ENCODE measurements at places on chromosomes 3 and 15. TPM values are rescaled to one million over a fixed set of nuclear protein-coding genes. Genes with fewer than 3 reads are reported as not detected.
A peak's percentile ranks its signal among the peaks of the same experiment; 100 is the strongest.

SNTN gene
- total RNA-seq = not detected

C2CD4A gene
- total RNA-seq = 0.62 TPM

- no peak for DNase-seq
Measured at GRCh38 chr15:47439146-47440111, 277.9 kb upstream of the SEMA6D start.

DNA sequence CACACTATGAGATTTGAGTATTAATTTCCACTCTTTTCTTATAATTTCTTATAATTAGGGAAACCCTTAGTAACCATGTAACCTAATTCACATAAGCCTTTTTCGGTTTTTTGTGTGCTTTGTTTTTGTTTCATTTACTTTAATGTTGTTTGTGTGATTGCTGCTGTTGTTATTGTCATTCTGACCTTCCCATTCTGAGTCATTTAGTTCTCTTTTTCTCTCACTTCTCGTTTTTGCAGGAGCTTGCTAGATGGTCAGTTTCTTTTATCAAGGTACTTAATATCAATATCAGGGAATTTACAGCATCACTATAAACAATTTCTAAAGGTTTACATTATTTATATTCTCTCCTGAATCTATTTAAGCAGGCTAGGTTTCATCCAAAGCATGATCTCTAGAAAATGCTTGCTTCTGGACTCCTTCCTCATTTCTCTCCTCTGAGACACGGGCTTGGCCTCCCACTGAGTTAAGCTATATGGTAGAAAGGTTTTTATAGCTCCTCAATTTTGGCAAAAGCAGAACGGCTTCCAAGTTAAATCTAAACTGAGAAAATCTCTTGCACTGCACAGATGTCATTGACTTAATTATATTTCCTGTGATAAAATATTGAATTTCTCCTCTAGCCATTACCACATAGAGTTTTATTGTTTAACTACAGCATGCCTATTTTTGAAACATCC is 534.2 kb downstream of the NSUN3 start:
- no peak for DNase-seq

- DNase-seq = no peak
Measured at GRCh38 chr3:14170531-14171159, 7.8 kb downstream of the XPC start.

- DNase-seq = no peak
Measured at GRCh38 chr3:127698286-127698685, 25.5 kb downstream of the ABTB1 start.

DNA sequence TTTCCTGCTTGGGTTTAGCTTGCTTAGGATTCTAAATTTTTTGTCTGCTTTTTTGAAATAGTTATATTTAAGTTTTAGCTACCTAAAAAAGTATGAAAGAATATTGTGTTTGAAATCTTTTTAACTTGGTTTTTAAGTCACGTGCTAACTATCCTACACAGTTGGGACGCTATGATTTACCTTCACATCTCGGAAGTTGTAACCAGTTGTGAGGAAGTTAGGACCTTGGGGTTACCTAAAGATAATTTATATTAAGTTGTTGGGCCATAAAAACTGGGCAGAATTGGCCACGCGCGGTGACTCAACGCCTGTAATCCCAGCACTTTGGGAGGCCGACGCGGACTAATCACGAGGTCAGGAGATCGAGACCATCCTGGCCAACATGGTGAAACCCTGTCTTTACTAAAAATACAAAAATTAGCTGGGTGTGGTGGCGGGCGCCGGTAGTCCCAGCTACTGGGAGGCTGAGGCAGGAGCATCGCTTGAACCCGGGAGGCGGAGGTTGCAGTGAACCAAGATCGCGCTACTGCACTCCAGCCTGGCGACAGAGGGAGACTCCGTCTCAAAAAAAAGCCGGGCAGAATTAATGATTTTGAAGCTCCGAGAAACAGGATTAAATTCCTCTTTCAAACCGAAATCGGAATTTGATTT is 1.0 kb downstream of the ZFAND6 start:
- DNase-seq = peak; percentile 75

Measured in suprapubic skin (tissue), 4 donors.